Left ventricle myocardium inferior (tissue), 1 donor: ENCODE measurements at places on chromosomes 5 and 9. TPM values are rescaled to one million over a fixed set of nuclear protein-coding genes. Genes with fewer than 3 reads are reported as not detected.

- DNase-seq, result no peak
Observed at GRCh38 chr9:21624675-21625644, 142.8 kb upstream of the IFNE start.

DNA sequence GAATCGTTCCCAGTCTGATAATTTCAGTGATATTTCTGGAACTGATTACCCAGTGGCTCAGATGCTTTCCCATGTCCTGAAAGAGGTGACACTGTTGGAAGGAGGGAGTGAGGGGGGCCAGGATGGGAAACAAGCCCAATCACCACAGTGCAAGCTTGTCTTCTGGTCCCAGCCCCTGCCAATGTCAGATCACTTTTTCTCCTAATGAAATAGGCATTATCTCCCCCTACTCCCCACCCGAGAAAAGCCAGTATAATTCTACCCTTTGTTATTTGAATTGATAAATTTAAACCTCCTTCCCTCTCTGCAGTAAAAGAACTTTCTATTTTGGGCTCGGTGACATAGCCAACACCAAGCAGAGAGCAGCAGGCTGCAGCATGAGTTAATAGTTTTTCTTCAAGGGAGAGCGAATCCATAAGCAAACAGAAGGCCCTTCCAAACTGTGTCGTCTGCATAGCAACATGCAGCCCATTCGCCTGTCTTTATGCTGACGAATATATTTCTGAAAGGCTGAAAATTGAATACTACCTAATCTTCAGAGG lies 14.6 kb upstream of the PPP2CA start:
- DNase-seq, result no peak

DNA sequence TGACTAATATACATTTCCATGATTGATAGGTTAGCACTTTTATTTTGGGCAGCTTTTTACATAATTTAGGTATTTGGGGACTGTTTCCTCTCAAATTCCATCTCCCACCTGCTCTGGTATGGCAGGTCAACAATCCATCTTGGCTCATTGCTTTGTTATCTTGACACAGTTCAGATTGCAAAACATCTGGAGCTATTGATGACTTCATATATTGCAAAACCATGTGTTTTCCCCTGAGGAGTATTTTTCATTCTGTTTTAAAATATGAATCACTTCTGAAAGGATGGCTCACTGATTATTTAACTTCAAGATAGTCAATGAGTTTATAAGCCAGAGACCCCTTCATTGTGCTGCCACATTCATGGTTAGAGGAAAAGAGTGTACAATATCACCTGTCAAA lies 1206.0 kb upstream of the C9orf72 start:
- DNase-seq, result no peak

- DNase-seq, result no peak
Observed at GRCh38 chr5:171308453-171309275, at the start of gene TLX3. TLX3 (plus strand) TSS chr5:171309248; CDS start chr5:171309366, 118 bp downstream.

The C7 gene
- total RNA-seq, result 175 TPM

GRCh38 chr9:71364186-71364955 lies 242.9 kb upstream of the TRPM3 start:
- DNase-seq, result no peak

The SPACA9 gene
- 5.7 TPM for total RNA-seq

GRCh38 chr5:9499498-9499876 lies 46.4 kb downstream of the SEMA5A start:
- DNase-seq, result no peak

DNA sequence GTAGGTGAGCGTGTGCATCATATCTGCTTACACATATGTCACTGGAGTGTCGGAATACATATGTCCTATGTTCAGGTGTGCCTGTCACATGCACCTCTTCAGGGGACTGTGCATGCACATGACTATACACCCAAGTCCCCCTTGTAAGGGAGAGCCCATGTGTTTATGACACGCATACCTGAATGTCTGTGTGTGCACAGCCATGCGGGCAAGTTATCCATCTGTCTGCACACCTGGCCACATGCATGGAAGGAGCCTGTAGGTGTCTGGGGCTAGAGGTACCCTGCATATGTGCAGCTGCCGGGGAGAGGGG lies 622 bp upstream of the RGS14 start:
- no peak for DNase-seq

The OLFML2A gene
- total RNA-seq, result 41.1 TPM

GRCh38 chr5:37665272-37665671 lies 174.6 kb downstream of the GDNF start:
- DNase-seq, result no peak

GRCh38 chr9:98995971-98996504 lies 52.3 kb downstream of the COL15A1 start:
- no peak for DNase-seq

The PIP5K1B gene
- 71.9 TPM for total RNA-seq

- DNase-seq, result no peak
Observed at GRCh38 chr9:93124793-93125192, 9.3 kb downstream of the NINJ1 start.

DNA sequence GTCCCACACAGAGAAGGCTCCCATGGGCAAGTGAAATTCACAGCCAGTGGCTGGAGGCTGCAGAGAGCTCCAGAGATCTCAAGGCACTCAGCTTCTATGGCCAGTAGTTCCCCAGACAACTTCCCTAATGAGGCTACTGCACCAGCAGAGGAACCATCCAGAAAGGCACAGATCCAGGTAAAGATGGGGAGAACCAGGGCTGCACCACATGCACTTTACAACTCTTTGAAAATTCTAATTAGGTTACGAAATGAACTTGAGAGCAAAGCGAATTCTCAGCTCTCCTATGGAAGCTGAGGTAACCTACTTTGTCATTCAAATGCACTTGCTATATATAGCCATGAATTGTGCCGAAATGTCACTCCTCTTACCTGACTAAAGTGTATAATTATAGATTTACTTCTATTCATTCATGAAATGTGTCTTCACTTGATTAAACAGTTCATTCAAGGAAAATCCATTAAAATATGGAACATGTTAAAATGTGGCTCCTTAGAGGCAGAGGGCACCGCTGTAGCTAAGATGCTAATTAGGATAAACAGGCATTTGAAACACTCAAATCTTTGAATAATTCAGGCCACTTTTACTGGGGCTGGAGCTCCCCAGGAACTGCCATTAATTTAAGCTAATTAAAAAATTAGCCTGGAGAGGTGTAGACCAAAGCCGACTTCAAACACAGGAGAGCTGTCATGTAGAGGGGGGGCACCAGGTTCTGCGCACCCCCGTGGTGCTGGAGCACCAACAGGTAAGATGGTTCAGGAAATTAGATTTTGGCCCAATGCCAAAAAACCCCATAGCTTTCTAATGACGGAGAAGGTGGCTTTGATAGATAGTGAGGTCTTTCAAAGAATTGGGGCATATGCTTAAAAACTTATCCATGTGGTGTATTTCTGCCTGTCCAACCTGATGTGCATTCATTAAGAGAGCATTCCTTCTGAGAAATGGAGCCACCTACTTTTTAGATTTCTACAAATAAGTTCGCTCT lies 204.1 kb downstream of the GABBR2 start:
- no peak for DNase-seq

The SLC6A7 gene
- total RNA-seq, result not detected

DNA sequence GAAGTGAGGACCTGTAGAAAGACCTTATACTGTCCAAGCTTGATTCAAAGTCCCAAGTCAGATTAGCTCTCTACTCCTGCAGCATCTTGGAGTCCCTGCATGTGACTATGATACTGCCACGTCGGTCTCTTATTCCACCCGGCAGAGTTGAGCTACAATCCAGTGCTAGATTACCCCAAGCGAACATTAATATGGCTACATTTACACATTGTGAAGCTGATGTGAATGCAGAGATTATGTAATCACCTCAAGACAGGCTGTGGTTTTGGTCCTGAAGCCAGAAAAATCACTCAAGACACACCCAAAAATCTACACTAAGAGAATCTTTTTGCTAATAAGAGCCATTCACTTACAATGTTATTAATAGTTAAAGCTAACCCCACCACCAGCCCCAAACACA lies 116.7 kb downstream of the GNA14 start:
- DNase-seq, result no peak

DNA sequence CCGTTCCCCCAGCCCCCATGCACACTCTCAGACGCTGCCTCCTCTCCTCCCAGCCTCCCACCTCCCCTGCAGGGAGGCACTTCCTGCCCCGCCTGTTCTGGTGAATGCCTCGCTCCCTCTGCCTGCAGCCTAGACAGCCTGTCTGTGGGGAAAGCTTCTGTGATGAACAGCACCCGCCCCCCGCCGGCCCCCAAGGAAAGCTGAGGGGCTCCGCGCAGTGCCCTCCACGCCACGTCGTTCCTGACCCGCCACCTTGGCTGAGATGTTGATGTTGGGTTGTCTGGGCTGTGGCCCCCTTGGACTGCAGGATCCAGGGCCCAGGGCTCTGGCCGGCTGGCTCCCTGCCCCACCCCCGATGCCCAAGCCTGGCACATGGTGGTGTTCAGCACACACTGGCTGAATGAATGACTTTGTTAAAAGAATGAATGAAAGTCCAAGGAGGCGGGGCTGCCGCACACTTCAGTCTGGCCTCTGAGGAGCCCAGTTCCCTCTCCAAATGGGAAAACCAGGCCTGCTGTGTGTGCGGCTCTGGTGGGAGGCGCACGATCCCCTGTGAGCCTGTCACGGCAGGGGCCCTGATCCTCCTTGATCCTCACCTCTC lies 2.1 kb upstream of the MYMK start:
- DNase-seq, result no peak

DNA sequence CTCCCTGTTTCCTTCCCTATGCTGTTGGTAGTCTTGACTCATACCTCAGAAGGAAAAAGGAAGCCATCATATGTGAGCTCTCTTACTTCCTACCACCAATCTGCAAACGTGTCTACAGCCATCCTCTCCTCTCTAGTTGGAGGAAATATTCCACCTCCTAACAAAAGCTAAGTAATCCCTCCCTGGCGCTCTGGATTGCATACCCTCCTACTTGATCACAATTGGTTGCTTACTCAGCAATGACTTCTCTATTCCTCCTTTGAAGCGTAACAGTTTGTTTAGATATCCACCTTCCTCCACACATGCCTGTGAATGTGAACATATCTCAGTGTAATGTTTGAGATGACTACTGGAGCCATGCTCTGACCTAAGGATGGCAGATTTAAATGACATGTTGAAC lies 18.2 kb downstream of the RUSC2 start:
- DNase-seq, result no peak

DNA sequence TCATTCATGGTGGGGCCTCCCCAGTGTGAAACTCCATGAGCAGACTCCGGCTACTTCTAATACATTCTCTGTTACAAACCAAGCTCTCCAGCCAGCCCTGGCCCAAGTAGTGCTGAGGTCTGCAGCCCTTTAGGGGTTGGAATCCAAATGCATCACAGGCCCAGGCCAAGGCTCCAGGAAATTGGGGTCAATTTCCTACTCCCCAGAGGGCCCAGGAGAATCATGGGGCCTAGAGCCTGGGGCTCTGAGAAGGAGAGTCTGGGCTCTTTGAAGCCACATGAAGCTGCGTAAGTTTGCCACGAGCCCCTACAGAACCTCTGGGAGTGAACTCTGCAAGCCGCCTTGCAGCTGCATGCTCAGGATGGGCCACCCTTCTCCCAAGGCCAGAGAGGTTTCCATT lies 206.4 kb downstream of the PAPPA start:
- no peak for DNase-seq

The CA9 gene
- total RNA-seq, result not detected

DNA sequence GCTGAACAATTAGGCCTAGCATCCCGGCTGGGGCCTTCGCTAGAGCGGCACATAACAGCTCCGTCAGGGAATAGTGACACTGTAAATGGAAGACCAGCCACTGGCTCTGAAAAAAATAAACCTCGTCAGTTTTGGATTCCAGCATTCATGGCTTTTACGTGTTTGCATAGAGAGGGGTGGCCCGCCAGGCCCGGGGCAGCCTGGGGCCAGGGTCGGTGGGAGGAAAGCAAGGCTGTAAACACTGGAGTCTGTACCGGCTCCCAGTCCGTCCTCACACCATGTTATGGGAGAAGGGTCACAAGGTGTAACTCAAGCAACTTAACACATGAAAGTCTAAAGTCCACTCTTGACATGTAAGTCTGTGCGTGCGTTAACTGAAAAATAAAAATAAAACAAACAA lies 11.2 kb downstream of the CCNI2 start:
- DNase-seq, result no peak

The POLE3 gene
- total RNA-seq, result 22.5 TPM

GRCh38 chr9:74795803-74796202 lies 91.9 kb downstream of the TRPM6 start:
- no peak for DNase-seq

The ANKRD31 gene
- 0.11 TPM for total RNA-seq

GRCh38 chr5:176768174-176768970 lies 42.0 kb upstream of the UNC5A start:
- no peak for DNase-seq

GRCh38 chr5:30932273-30933017 lies 261.0 kb upstream of the CDH6 start:
- DNase-seq, result no peak

- no peak for DNase-seq
Observed at GRCh38 chr5:39494107-39494510, 69.3 kb upstream of the DAB2 start.

The PLPP7 gene
- total RNA-seq, result 120 TPM

DNA sequence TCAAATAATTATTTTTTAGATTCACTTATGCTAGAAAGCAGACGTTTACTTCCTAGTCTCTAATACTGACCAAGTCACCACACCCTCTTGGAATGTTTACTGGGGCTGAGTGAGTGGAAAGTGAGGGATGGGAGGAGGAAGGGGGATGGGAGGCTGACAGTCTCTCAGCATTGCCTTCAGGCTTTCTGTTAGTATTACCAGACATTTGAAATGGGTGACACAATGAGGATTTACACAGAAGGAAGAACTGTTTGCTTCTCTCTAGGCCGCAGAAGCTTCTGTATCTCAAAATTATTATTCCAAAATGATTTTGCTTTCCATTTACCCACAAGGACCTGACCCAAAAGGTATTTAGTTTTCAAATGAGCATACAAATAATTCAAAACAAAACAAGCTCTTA lies 232.8 kb upstream of the ZNF608 start:
- no peak for DNase-seq

DNA sequence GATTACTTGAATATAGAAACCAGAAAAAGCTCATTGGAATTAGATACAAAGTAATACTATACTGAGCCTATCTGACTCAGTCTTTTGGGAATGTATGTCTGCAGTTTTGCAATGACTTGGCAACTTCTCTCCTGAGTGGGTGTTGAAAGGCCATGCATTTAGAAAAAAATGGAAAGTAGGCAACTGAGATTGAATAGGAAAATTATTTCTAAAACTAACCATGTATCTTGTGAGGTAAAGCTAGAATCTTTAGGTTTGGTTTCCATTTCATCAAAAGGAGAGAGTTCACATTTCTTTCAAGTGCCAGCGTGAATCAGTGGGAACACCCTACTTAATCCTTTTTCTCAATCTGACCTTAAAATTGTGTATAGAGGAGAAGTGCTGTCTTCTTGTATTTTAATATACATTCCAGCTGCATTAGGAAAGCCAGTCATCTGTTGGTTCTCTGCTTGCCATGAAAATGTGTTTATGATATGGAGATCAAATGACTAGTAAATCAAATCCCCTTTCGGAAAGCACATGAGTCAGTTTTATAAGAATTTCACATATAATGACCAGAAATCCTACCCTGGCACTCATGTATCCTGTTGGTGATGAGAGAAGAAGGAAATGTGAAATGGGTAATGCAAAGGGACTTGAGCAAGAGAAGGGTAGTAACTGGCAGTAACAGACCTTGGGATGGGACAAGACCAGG lies 30.4 kb downstream of the NFX1 start:
- no peak for DNase-seq

GRCh38 chr5:43039471-43040286 lies 440 bp downstream of the ANXA2R start:
- DNase-seq, result peak; percentile 75
